ENCODE measurements at places on chromosomes 12 and 14. TPM values are rescaled to one million over a fixed set of nuclear protein-coding genes. Genes with fewer than 3 reads are reported as not detected.

Gene RPL10L
- not detected for total RNA-seq

Gene C14orf132
- total RNA-seq, result 1.4 TPM

Gene B3GNT4
- total RNA-seq, result 0.68 TPM

Gene CLEC6A
- total RNA-seq, result not detected

Gene JAG2
- total RNA-seq, result 56.0 TPM

Gene ACOT6
- not detected for total RNA-seq

Gene FGF6
- total RNA-seq, result not detected

Gene PLEKHD1
- 0.07 TPM for total RNA-seq

Gene APOF
- total RNA-seq, result not detected

Data from nasal cavity respiratory epithelium epithelial cell of viscerocranial mucosa (primary cell).